Hematopoietic multipotent progenitor cell (in vitro differentiated cells): ENCODE measurements at places on chromosomes 16 and 17. TPM values are rescaled to one million over a fixed set of nuclear protein-coding genes. Genes with fewer than 3 reads are reported as not detected.

VASN gene
- 0.27 TPM for total RNA-seq

KRTAP17-1 gene
- total RNA-seq: not detected

SMIM5 gene
- 3.0 TPM for total RNA-seq

ADAD2 gene
- total RNA-seq: not detected

TBC1D3E gene
- not detected for total RNA-seq

PLA2G15 gene
- total RNA-seq: 32.9 TPM

CCL2 gene
- total RNA-seq: under 0.01 TPM

CORO1A gene
- 246 TPM for total RNA-seq

NCBP3 gene
- 10.8 TPM for total RNA-seq

DHRS7B gene
- total RNA-seq: 41.5 TPM

TEKT1 gene
- total RNA-seq: 0.27 TPM

CCL7 gene
- not detected for total RNA-seq

MILR1 gene
- 5.7 TPM for total RNA-seq

CDR2L gene
- 2.2 TPM for total RNA-seq

ETV4 gene
- under 0.01 TPM for total RNA-seq

NTN1 gene
- total RNA-seq: 1.1 TPM

FBXO39 gene
- total RNA-seq: 0.81 TPM

TEN1 gene
- total RNA-seq: 31.8 TPM

SEPTIN12 gene
- total RNA-seq: not detected
